ENCODE measurements at places on chromosomes 2 and 18.

DNA sequence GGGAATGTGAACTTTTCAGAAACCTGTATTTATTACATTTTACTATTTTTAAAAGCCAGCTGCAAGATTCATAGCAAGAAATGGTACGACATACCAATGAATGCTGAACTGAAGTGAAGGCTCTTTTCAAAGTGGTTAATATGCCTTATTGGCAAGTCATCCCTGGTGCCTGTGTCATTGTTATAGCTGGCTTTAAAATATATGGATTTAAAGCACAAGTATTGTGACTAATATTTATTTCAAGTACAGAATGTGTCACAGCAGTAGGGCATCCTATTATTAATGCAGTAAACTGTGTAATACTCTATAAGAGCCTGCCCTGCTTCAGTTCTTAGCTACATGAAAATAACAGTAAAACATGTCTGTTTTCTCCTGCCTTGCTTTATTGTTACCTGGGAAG lies 10.8 kb downstream of the TSHZ1 start:
- no peak for DNase-seq

DNA sequence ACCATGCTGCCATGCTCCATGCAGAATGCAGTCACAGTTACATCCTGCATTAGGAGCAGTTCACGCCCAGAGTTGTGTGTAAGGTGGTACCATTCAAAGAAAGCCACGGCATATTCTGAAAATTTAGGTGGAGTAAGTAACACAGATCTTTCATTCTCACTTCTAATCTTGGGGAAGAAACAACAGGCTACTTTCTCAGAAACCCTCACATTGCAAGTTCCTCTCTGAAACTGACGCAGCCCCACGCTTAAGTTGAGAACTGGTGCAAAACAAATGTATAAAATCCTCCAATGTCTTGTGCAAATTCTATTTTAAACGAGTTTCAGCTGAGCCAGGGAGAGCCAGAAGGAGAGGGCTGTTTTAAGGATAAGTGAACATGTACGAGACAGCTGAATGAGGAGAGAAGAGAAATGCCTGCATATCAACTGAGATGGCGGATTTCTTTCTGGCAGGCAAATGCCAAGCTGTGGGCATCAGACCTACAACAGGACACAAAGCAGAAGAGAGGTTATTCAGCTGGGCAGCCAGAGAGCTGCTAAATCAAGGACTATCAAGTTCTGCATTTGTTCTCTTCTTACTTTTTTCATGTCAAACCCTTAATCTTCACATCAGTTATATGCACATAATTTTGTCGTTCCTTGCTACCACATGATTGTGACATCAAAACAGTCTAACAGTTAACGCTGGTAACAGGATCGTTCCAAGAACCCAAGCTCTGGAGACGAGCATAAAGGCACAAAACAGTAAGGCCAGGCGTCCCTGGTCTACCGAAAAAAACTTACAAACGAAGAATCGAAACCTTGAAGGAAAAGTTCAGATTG lies 6.4 kb downstream of the ARL4C start:
- DNase-seq = no peak

DNA sequence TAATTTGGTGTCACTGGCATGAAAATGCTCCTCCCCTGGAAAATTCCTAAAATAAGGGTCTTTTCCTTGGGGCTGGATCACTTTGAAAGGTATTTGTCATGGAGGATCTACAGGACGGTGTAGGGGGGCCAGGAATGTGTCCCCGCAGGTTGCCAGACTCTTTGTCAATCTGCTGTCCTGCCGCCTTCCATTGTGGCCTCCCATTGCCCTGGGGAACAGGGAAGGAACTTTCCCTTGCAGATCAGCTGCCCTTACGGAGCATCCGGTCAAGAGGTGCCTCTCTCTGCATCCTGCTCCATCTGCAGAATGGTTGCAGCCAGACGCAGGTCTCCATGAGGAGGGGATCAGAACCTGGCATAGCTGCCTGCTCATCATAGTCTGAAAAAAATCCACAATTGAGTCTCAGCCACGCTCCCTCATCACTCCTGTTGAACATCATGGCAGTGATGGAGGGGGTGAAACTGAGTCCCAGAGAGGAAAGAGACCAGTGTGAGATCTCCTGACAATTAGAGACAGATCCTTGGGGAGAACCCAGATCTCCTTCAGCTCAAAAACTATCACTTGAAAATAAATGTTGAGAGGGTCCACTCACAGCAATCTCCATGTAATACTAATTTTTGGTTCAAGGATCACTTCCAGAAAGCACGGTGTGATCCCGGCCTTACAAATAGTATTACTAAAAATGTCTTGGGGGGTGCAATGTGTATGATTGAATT lies 244.8 kb downstream of the MYCN start:
- DNase-seq = no peak

DNA sequence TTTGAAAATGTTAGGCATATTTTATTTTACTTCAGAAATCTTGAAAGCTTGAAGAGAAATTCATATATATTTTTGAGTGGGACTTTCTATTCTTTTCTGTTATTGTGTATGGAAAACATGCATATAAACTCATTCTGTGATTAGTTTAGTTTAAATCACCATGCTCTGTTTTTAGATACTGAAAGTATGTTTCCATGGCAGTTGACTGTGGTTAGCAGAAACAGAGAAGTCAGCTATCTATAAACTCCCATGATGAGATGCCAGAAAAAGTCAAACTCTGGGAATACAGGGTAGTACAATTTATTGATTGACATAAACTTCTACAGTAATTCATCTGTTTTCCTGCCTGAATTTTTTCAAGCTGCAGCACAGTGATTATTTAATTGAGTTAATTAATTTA lies 905.3 kb upstream of the VRK2 start:
- no peak for DNase-seq

- DNase-seq = no peak
Observed at GRCh38 chr2:233241803-233242202, 9.7 kb upstream of the ATG16L1 start.

- no peak for DNase-seq
Observed at GRCh38 chr2:162060532-162060931, 13.5 kb downstream of the DPP4 start.

- DNase-seq = no peak
Observed at GRCh38 chr2:557635-558301, 119.4 kb downstream of the TMEM18 start.

DNA sequence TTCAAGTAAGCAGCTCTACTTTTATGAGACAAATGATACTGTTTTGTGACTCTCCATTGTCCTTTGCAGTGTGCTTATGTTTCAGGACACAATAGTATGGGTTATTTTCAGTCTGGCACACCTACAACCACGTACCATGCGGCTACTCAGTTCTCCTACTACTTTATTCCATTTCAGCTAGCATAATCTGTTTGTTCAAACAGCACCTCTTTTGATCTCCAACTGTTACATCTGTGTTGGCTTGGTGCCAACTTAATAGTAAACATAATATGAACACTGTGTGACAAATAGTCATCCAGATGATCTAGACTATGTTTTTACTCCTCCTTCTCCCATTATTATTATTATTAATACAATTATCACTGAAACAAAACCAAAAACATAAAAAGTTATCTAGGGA lies 40.5 kb downstream of the MYO3B start:
- DNase-seq = no peak

- DNase-seq = no peak
Observed at GRCh38 chr2:74959106-74959751, 786 bp downstream of the POLE4 start.

GRCh38 chr2:138090330-138090729 lies 126.1 kb downstream of the HNMT start:
- DNase-seq = no peak

GRCh38 chr2:73896362-73897239 lies 3.8 kb downstream of the ACTG2 start:
- DNase-seq = no peak

DNA sequence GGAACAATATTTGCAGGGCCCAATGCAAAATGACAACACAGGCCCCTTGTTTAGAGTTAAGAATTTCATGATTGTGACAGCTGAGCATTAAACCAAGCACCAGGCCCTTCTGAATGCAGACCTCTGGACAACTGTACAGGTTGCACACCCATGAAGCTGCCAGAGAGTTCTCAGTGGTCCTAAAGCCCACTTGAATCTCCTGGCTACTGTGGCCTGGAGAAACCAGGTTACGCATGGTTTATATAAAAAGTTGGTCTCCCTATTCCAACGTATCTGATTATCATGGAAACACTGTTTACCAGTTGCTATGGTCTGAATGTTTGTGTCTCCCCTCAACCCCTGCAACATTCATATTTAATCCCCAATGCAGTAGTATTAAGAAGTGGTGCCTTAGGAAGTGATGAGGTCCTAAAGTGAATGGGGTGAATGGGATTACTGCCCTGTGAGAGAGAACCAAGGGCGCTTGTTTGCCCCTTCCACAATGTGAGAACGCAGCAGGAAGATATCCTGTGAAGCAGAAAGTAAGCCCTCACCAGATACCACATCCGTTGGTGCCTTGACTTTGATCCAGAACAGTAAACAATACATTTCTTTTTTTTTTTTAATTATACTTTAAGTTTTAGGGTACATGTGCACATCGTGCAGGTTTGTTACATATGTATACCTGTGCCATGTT lies 48.0 kb upstream of the ANXA4 start:
- no peak for DNase-seq

- DNase-seq = peak; percentile 66
Observed at GRCh38 chr18:79395761-79396404, at the start of gene NFATC1. TSS of gene NFATC1 (plus strand) at chr18:79395930. CDS start at chr18:79396225, 295 bp downstream.

DNA sequence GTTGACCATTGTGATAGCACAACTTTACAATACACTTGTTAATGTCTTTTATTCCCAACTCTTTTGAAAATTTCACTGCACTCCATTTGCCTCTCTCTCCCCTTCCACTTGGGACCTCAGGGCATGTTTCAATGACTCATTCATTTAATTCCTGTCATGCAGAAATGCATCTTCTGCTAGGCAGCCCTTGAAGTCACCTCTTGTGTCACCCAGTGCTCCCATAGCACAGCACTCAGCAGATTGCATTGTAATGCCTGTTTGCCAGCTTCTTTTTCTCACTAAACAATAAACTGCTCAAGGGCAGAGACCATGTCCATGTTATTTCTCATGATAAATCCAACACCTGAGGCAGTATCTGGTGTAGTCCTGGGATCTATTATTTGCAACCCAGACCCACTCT lies 85.9 kb upstream of the ACSL3 start:
- DNase-seq = no peak

DNA sequence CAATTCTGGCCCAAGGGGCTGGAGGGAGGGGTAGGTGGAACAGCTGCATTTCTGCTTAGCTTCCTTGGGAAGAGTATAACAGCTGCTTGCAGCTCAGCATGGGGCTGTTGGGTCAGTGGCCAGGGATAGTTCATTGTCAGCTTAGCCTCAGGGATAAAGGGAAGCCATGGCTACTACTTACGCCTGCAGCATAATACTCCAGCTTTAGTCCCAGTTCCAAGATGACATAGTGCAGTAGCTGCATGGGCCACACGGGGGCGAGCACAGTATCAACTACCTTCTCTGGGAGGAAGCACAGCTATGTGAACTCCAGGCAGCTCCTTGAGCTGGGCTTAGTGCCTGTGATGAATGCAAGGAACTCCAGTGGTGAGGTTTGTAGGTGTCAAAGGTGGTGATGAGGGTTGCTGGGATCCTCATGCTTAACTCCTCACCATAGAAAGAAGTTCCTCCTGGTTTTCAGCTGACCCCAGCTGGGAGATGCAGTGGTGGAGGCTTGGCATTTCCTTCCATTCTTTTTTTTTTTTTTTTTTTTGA lies 35.4 kb upstream of the RHOB start:
- peak; percentile 59 for DNase-seq

- no peak for DNase-seq
Observed at GRCh38 chr2:17847236-17847635, 31.0 kb downstream of the MSGN1 start.

All from activated CD8-positive, alpha-beta memory T cell treated with anti-CD3 and anti-CD28 coated beads for 1 hour (primary cell).